Muscle of arm (tissue), 14 donors: ENCODE measurements at places on chromosomes 11 and 22. TPM values are rescaled to one million over a fixed set of nuclear protein-coding genes. Genes with fewer than 3 reads are reported as not detected.

DNA sequence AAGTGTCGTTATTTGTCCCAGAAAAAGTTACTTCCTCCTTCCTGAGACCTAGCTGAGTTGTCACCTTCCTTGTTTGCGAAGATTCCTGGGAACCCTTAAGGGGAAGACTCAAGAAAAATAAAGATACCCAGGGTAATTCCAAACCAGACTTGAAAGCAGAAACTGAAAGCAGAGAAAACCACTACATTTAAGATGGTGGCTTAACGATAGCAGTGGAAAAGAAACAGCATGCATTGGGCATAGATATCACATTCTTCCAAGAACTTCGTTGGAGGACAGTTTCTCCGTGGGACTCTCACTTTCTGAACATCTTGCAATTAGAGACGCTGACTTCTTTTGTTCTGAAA, 89.1 kb downstream of the FAM76B start:
- DNase-seq: no peak

DNA sequence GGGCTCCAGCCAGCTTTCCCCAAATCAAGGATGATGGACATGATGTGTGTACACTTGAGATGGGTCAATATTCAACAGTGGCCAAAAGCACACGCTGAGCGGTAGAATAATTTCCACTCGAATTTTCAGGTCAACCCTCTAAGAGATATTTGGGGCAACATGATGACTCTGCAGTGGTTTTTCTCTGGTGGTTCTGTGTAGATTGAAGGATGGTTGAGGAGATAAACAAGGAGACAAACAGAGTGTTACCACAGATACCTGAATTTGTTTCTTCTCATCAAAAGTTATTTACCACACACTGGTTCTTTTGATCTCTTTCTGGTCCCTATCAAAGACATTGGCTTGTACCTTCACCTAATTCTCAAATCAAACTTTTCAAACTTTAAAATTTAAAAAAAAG, 242.0 kb downstream of the ETS1 start:
- no peak for DNase-seq

DNA sequence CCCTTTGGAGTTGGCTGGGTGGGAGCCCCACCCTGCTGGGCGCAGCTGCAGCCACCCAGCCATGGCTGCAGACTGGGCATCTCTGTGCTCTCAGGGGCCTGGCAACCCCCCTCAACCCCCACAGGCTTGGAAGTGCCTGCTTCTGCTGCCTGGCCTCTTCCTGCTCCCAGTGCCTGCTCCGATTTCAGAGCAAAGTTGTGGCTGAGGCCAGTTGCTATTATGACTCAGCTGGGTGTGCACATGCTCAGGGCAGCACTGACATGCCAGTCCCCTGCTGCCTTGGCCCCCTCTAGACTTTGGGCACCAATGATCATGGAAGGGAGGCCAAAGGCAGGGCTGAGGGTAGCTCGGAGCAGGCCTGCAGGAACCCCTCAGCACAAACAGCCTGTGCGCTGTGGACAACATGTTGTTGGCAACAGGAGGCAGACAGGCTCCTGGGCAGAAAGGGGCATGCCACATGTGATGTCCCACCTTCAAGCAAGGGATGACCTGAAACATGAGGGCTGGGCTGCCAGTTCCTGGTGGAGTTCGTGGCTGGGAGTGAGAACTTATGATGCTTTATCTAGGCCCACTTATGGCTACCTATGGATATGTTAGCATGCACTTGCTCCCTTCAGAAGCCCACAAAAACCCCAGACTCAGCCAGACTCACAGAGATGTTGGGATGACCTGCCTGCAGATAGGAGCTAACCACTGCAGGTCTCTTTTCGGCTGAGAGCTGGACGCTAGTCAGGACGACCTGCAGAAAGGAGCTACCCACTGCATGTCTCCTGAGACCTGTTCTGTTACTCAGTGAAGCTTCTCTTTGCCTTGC, 96.4 kb upstream of the AMOTL1 start:
- DNase-seq: no peak

DNA sequence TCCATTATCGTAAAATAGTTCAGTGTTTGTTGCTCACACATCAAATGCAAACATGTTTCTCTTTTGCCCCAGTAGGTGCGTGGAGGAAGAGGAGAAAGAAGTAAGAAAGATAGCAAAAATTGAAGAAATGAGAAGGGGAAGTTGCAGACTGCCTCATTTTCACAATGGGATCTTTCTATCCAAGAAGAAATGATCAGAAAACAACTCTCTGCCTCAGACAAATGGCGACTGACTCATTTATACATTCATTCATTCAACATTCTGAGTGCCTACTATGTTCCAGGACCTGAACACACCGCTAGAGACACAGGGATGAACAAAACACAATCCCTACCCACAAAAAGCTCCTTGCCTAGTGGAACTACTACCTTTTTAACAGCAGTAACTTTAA, 367 bp downstream of the HPS5 start:
- DNase-seq: no peak

GRCh38 chr11:11043721-11044120, 185.9 kb upstream of the ZBED5 start:
- DNase-seq: no peak

DNA sequence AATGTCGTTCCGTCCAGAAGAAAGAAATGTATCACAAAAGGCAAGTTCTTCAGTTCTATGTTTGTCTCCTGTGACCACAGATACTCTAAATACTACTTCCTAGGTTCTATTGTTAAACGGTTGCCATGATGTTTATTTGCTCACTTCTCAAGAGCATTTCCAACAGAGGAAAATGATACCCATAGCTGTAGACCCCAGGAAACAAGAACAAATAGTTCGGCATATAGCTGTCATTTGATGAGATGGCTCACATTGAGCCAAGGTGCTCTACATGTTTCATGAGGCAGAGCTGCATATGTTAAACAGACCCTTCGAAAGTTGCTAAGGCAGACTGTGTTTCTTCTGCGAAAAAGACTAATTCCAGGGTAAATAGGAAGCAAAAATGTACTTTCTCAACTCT, 15.4 kb upstream of the ANGPTL5 start:
- no peak for DNase-seq

DNA sequence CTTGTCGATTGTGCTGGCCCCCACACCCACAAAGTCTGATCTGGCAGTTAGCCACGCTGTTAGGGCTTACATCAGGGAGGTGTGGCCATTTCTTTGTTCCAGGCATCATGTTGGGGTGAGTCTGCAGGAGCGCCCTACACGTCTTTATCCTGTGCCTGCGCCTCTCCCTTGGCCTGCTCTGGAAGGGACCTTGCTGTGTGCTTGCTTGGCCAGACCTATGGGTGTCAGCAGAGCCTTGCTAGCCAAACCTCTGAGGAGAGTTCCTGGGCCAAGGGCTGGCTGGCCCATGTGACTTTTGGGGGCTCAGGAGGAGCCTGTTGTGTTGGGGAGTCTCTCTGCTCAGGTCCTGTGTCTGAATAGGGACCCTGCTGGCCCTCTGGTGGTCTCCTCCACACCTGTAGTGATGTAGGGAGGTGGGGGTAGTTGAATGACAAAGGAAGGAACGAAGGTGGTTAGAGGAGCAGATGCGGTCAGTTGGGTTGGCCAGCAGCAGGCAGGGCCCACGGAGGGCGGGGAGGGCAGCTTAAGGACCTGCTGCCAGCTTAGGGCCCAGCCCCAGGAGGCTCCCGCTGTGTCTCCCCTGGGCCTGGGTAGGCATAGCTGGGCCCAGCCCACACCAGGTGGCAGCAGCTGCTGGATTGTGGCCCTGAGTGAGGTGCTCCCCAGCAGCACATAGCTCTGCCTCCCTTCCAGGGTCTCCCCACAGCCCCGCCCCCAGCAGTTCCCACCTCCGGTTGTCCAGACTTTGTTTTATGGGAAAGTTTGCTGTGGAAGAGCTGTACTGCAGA, 7.9 kb downstream of the PPIL2 start:
- DNase-seq: no peak

The UPK3A gene
- polyA plus RNA-seq: 0.18 TPM

The OR6A2 gene
- polyA plus RNA-seq: not detected
